Hepatocyte (in vitro differentiated cells): ENCODE measurements at places on chromosomes 3 and 15. TPM values are rescaled to one million over a fixed set of nuclear protein-coding genes. Genes with fewer than 3 reads are reported as not detected.

Gene TNNC1
- 9.7 and 19.8 TPM in 2 replicates for polyA plus RNA-seq

Gene GOLGA6D
- not detected in 2 replicates for polyA plus RNA-seq

Gene LRRC31
- 1.1 and 1.4 TPM in 2 replicates for polyA plus RNA-seq

Gene EIF3J
- 29.2 and 33.9 TPM in 2 replicates for polyA plus RNA-seq

Gene NOP10
- 324 and 378 TPM in 2 replicates for polyA plus RNA-seq

Gene GRIP2
- 2.4 and 3.6 TPM in 2 replicates for polyA plus RNA-seq

Gene CCDC174
- polyA plus RNA-seq, result 18.6 and 21.9 TPM in 2 replicates

Gene SAXO2
- 1.5 and 2.0 TPM in 2 replicates for polyA plus RNA-seq

Gene COL6A5
- polyA plus RNA-seq, result 0.11 TPM in 2 replicates
